ENCODE measurements at places on chromosomes 3 and 15.

GRCh38 chr15:44075535-44075934 is 119.5 kb downstream of the FRMD5 start:
- DNase-seq, result no peak

- no peak for DNase-seq
Measured at GRCh38 chr15:72042054-72042453, 75.9 kb downstream of the MYO9A start.

GRCh38 chr3:48656061-48656840 is 6.4 kb downstream of the CELSR3 start:
- peak; percentile 91 for DNase-seq

DNA sequence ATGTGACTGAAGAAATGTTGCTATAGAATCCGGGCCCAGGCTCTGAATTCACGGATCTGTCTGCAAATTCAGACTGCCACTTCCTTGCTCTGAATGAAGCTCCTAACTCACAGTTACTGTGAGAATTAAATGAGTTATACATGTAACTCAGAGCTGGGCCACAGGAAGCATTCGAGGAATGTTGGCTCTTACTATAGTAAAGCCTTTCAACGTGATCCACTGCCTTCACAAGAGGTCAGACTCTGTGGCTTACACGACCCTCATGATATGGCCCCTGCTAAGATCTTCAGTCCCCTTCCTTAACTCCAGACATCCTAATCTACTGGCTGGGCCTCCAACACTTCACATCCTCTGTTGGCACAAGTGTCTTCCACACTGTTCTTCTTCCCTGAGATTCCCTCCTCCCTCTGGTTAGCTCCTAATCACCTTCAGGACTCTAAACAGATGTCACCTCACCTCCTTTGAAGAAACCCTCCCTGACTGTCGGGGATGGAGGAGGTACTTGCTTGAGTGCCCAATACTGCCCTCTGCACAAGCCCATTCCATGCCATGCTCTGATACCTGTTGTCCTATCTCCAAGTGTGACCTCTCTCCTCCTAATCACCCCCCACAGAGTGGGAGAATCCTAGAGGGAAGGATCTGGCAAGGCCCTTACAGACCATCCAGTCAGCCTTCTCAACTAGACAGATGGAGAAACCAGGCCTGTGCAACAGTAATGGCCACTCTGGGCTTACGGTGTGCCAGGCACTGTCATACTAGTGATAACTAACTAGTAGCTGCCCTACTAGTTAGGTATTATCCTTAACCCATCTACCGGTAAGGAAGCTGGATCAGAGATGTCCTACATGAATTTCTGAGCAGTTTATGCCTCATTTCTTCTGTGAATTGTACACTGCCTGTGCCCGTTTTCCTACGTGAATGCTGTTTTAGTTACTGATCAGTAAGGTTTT is 1.3 kb downstream of the ACTR8 start:
- DNase-seq, result no peak

- no peak for DNase-seq
Measured at GRCh38 chr3:41159588-41160189, 39.6 kb upstream of the CTNNB1 start.

DNA sequence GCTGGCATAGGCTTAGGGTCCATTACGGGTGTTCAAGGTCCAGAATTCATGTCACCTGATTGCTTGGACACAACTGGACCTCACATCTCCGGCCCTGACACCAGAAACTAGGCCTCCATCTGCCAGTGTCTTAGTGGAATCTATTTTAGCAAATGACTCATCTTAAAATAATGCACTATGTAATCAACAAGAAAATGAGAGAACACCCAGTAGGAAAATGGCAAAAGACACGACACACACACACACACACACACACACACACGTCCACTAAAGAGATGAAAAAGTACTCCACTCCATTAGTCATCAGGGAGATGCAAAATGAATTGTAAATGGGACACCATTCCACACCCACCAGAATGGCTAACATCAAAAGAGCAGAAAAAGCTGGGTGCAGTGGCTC is 11.2 kb downstream of the APBA2 start:
- no peak for DNase-seq

DNA sequence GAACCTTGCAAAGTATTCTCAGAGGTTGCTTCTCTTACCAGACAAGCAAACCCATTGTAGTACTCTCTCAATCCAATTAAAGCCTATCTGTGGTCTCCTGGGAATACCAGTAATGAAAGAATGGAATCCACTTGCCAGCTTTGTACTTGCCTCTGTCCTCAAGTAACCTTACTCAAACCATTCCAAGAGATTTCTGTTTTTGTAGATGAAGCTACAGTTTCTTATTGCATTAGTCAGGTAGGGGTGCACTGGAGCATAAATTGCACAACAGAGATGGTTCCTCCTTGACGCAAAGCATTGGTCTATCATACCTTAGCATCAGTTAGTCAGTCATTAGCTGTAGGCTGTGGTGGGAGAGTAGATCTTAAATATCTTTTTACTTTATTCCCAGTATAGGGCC is 52.9 kb downstream of the BTLA start:
- no peak for DNase-seq
